NCI-H2029 (cell line): ENCODE measurements at places on chromosomes 1 and 21.

DNA sequence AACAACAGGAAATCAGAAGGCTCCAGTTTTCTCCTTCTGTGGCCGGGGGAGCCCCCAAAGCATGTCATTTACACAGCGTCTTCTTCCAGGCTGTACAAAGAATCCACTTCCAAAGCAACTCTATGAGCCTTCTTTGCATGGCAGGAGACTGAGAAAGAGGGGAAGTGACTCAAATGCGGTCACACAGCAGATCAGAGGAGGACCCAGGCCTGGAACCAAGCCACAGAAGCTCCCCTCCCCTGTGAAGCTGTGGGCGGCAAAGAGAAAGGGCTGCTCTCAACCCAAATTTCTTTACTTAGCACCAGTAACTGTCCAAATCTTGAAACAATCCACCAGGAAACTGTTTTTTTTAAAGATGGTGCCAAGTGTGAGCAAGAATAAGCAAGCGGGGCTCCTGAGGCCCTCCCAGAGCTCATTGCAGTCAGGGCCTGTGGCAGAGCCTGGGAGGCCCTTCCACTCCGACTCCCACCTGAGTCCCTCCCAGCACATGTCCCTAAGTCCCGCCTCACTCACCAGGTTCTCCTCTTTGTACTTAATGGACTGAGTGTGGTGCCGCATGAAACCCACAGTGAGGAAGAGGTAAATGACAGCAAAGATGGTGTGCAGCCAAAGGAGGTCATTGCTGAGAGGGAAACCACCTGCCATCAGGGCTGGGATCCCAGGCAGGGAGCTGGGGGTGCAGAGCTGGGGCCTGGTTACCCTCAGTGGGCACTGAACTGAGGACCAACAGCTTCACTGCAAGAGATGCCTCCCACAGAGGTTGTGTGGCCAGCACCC lies 15.9 kb downstream of the TMEM63A start:
- DNase-seq, result no peak

GRCh38 chr1:5936621-5937372 lies 55.4 kb downstream of the NPHP4 start:
- DNase-seq, result no peak

- DNase-seq, result no peak
These were observed 1.6 kb downstream of the ST6GALNAC5 start for GRCh38 chr1:76868916-76869315.

DNA sequence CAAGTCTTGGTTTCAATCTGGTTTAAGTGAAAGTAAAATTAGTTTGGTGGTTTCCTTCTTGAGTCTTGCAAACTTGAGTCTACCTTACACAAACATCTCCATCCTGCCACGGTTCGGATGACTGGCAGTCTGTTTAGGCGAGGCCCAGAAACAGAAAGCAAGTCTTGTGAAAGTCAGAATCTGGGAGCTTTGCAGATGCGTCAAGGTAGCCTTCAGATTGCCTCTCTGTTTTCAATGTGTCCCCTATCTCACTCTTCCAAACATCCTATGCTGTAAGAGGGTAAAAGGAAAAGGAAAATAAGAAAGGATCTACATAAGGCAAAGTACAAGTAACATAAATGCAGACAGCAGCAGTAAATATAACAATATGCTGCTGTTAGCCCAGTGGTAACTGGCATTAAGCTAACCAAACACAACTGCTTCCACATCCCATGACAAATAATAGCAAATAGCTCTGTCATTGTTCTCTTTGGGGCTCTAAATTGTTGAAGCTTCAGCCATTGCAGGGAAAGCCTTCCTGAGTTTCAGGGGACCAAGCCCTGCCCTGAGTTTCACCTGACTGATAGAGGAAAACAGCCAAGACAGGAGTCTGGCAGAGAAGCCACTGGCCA lies 26.2 kb upstream of the C1orf105 start:
- no peak for DNase-seq
